Dermis blood vessel endothelial cell (primary cell): ENCODE measurements at places on chromosomes 5 and 9. TPM values are rescaled to one million over a fixed set of nuclear protein-coding genes. Genes with fewer than 3 reads are reported as not detected.

Gene ANKRD18B
- total RNA-seq, result under 0.01 and 1.4 TPM in 2 replicates

Gene WNT8A
- not detected in 2 replicates for total RNA-seq

Gene SLC36A2
- total RNA-seq, result not detected in 2 replicates

Gene CCDC112
- total RNA-seq, result 5.9 and 6.6 TPM in 2 replicates

Gene FOXD4
- 0.05 and 0.17 TPM in 2 replicates for total RNA-seq

Gene PRSS3
- total RNA-seq, result 0.51 and 1.4 TPM in 2 replicates

Gene PRDM9
- not detected in 2 replicates for total RNA-seq

Gene SLC6A3
- total RNA-seq, result not detected in 2 replicates

Gene TAL2
- total RNA-seq, result not detected in 2 replicates

Gene SHOC1
- not detected in 2 replicates for total RNA-seq

Gene LCNL1
- not detected in 2 replicates for total RNA-seq

Gene TSLP
- total RNA-seq, result under 0.01 and 0.19 TPM in 2 replicates

Gene TMEM232
- 0.37 and 1.7 TPM in 2 replicates for total RNA-seq

Gene TMEM8B
- under 0.01 and 0.23 TPM in 2 replicates for total RNA-seq

Gene RMRP
- total RNA-seq, result 9,128 and 10,291 TPM in 2 replicates

Gene PCDHB16
- total RNA-seq, result 0.17 and 0.23 TPM in 2 replicates

Gene TNFSF15
- 2.0 and 5.4 TPM in 2 replicates for total RNA-seq

Gene EIF4E1B
- total RNA-seq, result not detected in 2 replicates

Gene FOCAD
- 90.0 and 135 TPM in 2 replicates for total RNA-seq

Gene SIT1
- not detected in 2 replicates for total RNA-seq

Gene ADAMTS2
- total RNA-seq, result 0.42 and 2.4 TPM in 2 replicates

Gene DNAJC18
- 8.6 and 9.0 TPM in 2 replicates for total RNA-seq

Gene NAIP
- total RNA-seq, result 0.79 and 3.2 TPM in 2 replicates

Gene EGFLAM
- 0.09 and 0.85 TPM in 2 replicates for total RNA-seq

Gene MAST4
- total RNA-seq, result 37.8 and 38.3 TPM in 2 replicates

Gene PCDHA13
- total RNA-seq, result under 0.01 TPM in 1 of 2 replicates, not detected in the other

Gene FOXD4L4
- 0.09 and 0.17 TPM in 2 replicates for total RNA-seq

Gene NDUFAF2
- 18.1 and 19.2 TPM in 2 replicates for total RNA-seq

Gene TIMD4
- not detected in 2 replicates for total RNA-seq

Gene BAAT
- total RNA-seq, result not detected in 2 replicates

Gene PCDHGB6
- 2.9 and 3.7 TPM in 2 replicates for total RNA-seq

Gene TMEM252
- 0.51 TPM in 1 of 2 replicates, not detected in the other for total RNA-seq

Gene OLFML2A
- total RNA-seq, result 2.2 and 2.9 TPM in 2 replicates

Gene NFIB
- total RNA-seq, result 153 and 193 TPM in 2 replicates

Gene GZMA
- not detected in 2 replicates for total RNA-seq

Gene FIBCD1
- total RNA-seq, result under 0.01 and 0.05 TPM in 2 replicates
